Activated naive CD8-positive, alpha-beta T cell treated with anti-CD3 and anti-CD28 coated beads for 36 hours (primary cell): ENCODE measurements at places on chromosomes 11 and 22. TPM values are rescaled to one million over a fixed set of nuclear protein-coding genes. Genes with fewer than 3 reads are reported as not detected.

Gene NLRP14
- 0.08 TPM for total RNA-seq

Gene MMP3
- not detected for total RNA-seq

Gene RIBC2
- 8.2 TPM for total RNA-seq

Gene DERL3
- total RNA-seq = 5.9 TPM

Gene ACTN3
- 0.12 TPM for total RNA-seq

Gene OR4D10
- not detected for total RNA-seq

Gene F2
- total RNA-seq = not detected

Gene FDXACB1
- 8.8 TPM for total RNA-seq

Gene RCOR2
- 0.58 TPM for total RNA-seq

Gene MFNG
- total RNA-seq = 204 TPM

Gene TREH
- total RNA-seq = not detected

Gene ALDH3B2
- not detected for total RNA-seq

Gene TRPT1
- 24.4 TPM for total RNA-seq

Gene SCGB1C1
- total RNA-seq = not detected

- DNase-seq = no peak
Measured at GRCh38 chr11:67996051-67996450, 7.8 kb downstream of the UNC93B1 start.

GRCh38 chr22:40624770-40625169 lies 11.7 kb downstream of the MRTFA start:
- no peak for DNase-seq

- DNase-seq = no peak
Measured at GRCh38 chr11:73308961-73309919, 1.2 kb downstream of the ARHGEF17 start.

- DNase-seq = peak; percentile 77
Measured at GRCh38 chr22:38114484-38115398, 4.3 kb upstream of the BAIAP2L2 start.

GRCh38 chr11:133832096-133832990 lies 13.0 kb downstream of the SPATA19 start:
- peak; percentile 12 for DNase-seq

- DNase-seq = no peak
Measured at GRCh38 chr11:73265278-73265810, 6.8 kb upstream of the P2RY6 start.

DNA sequence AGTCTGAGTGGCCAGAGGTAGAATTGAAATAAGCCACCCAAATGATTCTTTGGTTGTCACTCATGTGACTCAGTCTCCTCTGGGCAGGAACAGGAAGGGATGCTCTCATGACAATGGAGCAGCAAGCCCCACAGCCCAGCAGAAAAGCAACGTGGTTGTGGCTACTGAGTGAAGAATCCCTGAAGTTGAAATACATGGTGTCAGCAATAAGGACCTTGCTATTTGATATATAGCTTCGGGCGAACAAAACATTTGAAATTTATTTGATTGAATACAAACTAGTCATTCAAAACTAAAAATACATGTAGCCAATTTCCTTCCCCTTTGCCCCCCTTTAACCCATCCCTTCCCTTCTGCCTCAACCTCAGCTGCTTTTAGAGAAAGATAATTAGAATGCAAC lies 14.5 kb upstream of the DTX4 start:
- no peak for DNase-seq

DNA sequence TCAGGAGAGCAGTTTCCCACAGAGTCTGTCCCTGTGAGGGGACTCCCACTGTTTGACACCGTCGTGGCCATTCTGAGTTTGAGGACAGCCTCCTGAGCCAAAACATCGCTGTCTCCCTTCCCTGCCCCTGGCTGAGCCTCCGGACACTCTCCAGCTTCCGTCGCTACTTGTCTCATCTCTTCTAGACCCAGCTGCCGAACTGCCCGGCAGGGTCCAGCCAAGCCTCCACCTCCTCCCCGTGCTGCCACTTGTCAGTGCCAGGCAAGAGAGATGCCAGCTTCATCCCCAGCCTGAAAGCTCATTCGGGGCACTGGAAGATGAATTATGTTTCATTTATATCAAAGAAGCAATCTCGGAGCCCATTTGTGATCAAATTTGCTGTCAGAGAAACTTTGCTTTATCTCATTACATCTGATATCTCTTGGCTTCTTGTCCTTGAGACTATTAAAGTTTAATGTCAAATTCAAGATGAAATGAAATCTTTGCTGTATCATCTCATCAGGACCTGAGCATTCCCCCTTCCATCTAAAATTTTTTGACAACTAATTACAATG lies 283.9 kb downstream of the BUD13 start:
- no peak for DNase-seq

- no peak for DNase-seq
Measured at GRCh38 chr11:68293708-68294107, 18.7 kb upstream of the LRP5 start.

- DNase-seq = no peak
Measured at GRCh38 chr22:47784367-47784983, 1022.0 kb downstream of the TBC1D22A start.

DNA sequence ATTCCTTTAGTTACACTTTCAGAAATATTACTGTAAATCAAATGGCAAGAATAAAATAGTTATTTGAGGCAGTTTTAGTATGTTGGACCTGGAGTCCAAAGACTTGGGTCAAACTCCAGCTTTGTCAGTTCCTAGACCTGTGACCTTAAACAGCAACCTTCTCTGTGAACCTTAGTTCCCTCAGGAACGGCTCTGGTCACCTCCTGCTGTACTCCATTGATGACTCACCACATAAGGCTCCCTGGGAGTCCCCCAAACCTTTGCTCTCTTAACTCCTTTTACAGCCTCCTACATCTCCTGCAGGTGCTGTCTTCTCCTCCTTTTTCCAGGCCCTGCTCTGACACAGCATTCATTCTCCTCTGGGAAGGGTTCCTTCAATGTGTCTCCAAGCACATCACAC lies 29.1 kb downstream of the LIMK2 start:
- no peak for DNase-seq

- DNase-seq = no peak
Measured at GRCh38 chr11:105226766-105227165, 87.2 kb upstream of the CARD18 start.

DNA sequence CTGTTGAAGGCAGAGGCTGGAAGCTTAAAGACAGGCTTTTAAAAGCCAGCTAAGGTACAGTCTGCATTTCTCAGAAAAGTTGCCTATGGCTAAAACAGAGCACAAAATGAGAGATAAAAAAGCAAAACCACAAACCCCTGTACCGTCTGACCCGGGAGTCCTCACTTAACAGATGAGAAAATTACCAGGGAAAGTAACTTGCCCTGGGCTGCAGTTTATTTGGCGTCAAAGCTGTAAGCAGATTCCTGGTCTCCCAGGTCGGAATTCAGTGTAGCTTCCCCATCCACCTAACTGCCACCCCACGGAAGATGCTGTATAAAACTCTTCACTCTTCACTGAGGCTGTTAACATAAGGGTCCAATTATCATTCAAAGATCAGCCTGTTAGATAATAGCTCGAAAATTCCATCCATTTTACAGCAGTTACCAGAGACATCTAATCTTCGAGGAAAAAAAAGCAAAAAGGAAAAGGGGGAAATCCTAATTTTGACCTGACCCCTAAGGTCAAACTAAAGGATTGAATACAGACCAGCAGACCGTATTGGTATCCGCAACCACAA lies 1.5 kb downstream of the TCF20 start:
- no peak for DNase-seq

DNA sequence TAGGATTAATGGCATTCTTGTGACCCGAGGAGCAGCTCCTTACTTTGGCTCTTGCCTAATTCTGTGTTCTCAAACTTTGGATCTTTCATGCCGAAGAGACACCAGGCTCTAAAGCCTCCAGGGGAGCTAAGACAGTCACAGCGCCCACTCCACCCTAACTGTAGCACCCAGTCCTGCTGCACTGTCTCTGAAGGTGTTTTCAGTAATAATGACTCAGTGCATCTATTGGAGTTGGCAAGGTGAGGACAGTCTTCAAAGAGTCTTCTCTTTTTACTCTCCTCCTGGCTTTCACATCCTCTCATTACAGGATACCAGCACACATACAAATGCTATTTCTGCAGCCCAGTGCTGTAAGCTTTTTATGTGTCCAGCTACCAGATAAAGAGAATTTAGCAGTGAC lies 69.4 kb downstream of the PPFIBP2 start:
- no peak for DNase-seq

DNA sequence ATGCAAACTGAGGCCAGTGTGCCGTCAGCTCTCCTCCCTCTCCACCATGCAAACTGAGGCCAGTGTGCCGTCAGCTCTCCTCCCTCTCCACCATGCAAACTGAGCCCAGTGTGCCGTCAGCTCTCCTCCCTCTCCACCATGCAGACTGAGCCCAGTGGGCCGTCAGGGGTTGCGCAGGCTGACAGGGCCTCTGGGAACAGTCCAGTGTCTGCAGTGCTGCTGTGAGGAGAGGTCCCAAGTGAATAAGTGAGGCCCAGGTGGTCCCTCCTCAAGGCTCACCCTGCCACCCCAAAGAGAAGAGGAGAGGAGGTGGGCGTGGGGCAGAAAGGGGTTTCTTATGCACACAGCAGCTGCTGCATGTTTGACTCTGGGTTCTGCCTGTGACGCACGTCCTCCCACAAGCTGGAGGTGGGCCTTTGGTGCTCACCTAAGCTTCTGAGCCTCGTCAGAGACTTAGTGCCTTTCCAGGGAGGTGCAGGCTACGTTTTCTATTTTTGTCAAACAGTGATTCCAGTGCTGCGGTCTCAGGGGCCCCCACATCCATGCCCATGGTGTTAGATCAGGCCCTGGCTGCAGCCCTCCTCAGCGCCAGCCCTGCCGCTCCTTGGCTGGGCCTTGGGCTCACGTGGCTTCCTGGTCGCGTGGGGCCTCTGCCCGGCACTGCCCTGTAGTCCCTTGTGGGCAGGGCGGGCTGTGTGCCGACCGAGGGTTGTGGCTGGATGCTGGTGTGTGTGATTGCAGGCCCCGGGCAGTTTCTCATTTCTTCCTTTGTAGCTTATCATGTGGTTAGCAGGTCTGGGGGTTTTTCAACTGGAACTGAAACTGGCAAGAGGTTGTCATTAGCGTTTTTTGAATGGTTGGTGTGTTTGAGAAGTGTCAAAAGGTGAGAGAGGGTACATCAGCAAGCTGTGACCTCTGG lies 7.1 kb downstream of the TPCN2 start:
- peak; percentile 22 for DNase-seq

DNA sequence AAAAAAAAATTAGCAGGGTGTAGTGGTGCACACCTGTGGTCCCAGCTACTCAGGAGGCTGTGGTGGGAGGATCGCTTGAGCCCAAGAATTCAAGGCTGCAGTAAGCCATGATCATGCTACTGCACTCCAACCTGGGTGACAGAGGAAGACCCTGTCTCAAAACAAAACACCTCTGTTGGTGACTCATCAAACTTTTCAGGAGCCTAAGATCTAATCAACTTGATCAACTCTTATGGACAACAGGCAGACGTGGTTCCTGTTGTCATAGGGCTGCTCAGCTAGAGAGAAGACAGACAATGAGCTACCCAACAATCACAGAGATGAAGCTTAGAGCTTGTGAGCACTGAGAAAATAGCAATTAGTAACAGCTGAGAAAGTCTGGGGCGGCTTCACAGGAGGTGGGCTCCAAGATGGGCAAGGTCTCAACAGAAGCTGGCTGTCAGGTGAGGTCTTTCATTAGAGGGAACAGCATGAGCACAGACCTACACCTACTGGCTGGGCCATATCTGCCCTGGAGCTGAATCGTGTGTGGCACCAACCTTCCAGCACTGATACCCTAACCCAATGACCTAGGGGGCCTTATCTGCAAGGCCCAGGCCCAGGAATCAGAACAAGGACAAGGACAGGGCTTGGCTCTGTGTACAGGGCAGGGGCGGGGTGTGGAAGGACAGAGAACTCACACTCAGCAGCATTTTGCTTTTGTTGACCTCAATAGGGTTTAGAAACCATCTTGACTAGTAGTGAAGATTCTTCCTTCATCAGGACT lies 7.2 kb upstream of the UCP3 start:
- no peak for DNase-seq

GRCh38 chr22:39589875-39590274 lies 19.3 kb downstream of the CACNA1I start:
- no peak for DNase-seq

DNA sequence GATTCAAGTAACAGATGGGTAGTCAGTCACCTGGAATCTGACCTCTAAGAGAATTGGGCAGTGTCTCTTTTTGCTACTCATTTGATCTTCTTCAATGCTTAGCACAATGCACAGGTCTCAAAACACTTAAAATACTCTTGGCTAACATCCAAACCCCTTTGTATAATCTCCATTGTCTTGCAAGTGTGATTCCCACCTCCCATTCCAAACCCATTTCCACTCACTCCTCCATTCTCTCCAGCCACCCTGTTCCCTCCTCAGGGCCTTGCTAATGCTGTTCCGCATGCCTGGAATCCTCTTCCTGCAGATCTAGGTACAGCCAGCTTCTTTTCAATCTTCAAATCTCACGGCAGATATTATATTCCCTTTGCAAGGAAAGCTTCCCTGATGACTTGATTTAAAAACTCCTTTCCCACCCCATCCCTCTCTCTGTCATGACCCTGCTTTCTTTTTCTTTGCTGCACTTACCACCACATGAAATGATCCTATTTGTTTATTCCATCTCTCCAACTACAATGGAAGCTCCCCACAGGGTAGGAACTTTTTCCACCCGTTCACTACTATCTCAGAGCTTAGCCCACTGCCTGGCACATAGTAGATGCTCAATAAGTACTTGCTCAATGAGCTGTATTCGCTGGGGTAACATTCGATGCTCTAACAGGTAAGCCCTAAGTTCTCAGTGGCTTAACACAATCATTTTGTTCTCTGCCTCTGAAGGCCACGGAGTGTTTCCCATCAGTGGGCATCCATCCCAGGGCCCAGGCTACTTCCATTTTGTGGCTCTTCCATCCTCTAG lies 121.7 kb downstream of the MN1 start:
- no peak for DNase-seq

DNA sequence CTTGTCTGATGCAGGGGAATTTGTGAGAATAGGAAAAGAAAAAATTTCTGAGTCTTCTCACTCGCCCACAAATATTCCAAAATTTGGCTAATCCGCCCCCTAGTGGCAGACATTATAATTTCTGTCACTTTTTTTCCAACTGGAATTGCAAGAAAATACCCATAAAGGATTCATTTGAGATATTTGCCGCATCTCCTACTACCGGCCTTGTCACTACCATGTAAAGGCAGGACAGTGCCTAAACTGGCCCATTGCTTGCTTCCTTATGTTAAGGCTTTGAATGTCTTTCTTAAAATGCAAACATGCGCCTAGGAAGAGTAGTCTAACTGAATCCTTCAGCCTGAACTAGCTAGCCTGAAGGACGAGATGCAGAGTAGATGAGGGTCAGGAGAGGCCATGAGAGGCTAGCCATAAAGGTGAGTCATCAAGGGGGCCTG lies 9.3 kb upstream of the CEP295 start:
- no peak for DNase-seq
